ENCODE measurements at places on chromosomes 1 and 21. TPM values are rescaled to one million over a fixed set of nuclear protein-coding genes. Genes with fewer than 3 reads are reported as not detected.

LAMC2 gene
- 0.71 TPM for total RNA-seq

ZNF326 gene
- total RNA-seq: 6.6 TPM

OR2L13 gene
- not detected for total RNA-seq

MYCL gene
- 2.4 TPM for total RNA-seq

TNFRSF14 gene
- total RNA-seq: 11.2 TPM

KRTAP19-4 gene
- total RNA-seq: not detected

LCK gene
- total RNA-seq: 0.62 TPM

NBPF12 gene
- 14.6 TPM for total RNA-seq

CLDN17 gene
- total RNA-seq: not detected

Measured in muscle of leg (tissue), 16 donors.